ENCODE measurements at places on chromosomes 2 and 18.
A peak's percentile ranks its signal among the peaks of the same experiment; 100 is the strongest.

- DNase-seq: no peak
Measured at GRCh38 chr18:27428120-27428519, 243.0 kb upstream of the CHST9 start.

DNA sequence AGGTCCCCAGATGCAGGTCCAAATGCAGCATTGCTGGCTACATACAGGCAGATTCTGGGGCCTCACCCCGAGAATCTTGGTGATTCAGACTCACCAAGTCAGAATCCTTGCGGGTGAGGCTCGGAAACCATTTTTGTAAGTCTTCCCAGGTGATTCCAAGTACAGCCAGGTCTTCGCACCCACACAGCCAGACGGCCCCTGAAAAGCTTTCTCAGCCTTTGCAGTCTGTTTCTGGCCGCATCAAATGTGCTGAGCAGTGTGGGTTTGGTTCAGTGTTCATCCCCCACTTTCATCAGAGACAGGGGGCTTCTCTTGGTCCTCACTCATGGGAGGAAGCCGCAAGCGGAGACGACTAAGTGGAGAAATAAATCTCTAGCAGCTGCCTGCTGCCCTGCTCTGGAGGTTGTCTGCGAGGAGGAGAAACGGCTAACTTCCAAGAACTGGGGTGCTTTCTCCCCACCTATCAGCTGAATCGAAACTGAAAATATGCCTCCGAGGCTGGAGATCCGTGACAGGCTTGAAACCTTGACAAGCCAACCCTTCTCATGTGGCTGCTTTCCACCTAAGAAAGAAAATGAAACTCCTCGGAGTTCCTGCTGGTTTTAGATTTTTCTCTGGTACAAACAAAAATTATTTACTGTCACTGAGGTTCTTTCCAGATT, 8.9 kb upstream of the TMEM185B start:
- DNase-seq: peak; percentile 42

DNA sequence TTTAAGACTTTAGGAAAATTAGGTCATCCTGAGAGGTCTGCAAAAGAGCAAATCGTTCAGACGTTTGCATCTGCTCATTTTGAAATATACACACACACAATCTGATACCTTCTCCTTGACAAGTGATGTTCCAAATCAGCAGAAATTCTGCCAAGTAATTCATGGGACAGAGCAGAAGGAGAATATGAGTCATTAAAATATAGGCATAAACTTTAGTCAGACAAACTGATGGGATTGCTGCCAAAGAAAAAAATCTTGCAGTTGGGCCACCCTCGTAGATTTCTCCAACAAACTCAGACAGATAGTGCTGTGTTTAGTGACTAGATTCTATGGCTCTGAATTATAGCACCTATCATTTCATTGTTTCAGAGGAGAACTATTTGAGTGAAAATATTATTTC, 336.3 kb downstream of the NYAP2 start:
- DNase-seq: no peak

DNA sequence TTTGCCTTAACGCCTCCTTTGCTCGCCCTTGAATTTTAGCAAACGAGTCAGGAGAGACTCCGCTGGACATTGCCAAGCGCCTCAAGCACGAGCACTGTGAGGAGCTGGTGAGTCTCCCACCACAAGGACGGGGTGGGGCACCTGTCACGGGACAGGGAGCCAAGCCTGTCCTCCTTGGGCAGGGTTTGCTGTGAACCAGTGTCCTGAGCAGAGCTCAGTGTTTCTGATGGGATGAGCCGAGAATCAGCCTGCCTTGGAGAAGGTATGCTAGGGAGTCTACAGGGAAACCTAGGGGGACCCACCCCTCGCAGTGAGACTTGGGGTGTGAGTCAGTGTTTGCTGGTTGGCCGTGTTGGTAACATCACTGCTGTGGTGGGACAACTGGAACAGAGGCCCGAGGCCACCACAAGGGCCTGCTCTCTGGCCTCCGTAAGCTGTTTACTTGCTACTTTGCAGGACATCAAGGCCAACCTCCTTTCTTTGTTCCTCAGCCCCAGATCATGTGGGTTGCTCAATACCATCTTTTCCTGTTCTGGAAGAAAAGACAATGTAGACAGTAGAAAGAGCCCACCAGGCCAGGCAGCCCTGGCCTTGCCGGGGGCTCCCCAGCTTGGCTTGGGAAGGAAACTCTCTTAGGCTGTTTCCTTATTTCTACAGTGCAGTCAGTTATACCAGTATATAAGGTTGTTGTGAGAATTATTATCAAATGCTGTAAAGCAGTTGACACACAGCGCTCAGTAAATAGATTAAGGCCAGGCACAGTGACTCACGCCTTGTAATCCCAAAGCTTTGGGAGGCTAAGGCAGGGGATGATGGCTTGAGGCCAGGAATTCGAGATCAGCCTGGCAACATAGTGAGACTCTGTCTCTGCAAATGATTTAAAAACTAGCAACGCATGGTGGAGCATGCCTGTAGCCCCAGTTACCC, 42.4 kb downstream of the ITGB1BP1 start:
- no peak for DNase-seq

DNA sequence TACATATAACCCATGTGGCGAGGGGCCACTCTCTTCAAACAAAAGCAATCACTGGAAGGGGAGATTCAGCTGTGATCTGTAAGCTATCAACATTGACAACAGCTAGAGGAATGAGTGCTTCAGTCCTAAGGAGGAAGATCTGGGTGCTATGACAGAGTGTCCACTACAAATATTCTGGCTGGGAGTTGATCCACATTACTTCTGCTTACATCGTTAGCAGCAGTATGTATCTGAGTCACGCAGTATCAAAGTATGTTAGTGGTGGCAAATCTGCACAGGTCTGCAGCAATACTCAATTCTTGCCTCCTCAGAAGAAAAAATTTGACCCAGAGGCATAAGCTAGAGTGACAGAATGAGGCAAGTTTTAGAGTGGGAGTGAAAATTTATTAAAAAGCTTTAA, 267.0 kb downstream of the PTH2R start:
- no peak for DNase-seq

DNA sequence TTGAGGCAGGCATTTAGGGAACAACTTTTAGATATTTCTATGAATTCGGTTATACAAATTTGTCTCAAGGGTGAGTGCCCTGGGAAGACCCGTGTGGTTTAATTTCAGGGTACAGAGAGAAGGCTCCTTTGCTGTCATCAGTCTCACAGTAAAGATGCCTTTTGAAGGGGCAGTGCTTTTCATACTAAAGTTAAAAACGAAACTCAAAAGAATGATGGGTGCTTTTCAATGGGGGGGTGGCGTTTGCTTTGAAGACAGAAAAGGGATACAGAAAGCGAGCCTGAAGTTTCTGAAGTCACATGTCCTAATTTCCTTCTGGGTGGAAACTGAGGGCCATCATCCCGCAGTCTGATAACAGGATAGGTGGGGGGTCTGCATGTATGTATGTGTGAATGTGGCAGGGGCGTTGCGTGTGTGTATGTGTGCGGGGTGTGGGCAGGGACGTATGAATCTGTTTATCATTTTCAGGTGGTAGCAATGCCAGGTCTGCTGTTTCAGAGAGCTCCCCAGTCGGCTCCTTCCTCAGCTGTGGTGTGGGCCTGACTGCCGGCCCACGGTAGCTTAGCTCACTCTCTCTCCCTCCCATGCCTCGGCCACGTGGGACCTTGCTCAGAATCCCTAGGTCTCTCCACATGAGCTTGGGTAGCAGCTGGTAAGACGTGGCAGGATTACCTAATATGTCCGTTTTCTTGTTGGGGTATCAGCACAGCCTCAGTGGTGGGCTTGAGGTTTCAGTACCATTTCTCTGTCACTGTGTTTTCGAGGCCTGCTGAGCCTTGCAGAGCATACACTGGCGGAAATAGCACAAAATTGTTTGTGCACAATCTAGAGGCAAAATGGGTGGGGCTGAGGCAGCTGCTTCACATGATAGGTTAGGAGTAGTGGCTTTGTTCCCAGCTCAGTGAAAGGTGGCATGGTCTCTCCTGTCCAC, 32.7 kb downstream of the ARHGAP25 start:
- peak; percentile 85 for DNase-seq

DNA sequence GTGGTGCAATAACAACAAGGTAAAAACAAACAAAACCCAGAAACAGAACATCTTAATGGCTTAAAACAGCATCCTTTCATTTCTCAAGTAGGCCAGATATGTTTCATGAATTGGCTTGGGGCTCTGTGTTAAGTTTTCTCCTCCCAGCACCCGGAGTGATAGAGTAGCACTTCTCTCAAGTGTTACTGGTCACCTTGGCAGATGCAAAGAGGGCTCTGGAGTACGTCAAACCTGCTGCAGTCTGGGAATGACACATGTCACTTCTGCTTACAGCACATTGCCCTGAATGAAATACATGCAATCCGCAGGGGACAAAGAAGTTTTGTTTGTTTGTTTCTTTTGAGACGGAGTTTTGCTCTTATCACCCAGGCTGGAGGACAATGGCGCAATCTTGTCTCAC, 639.3 kb downstream of the CNTNAP5 start:
- no peak for DNase-seq

- DNase-seq: no peak
Measured at GRCh38 chr18:40921845-40922629, 1033.0 kb upstream of the PIK3C3 start.

DNA sequence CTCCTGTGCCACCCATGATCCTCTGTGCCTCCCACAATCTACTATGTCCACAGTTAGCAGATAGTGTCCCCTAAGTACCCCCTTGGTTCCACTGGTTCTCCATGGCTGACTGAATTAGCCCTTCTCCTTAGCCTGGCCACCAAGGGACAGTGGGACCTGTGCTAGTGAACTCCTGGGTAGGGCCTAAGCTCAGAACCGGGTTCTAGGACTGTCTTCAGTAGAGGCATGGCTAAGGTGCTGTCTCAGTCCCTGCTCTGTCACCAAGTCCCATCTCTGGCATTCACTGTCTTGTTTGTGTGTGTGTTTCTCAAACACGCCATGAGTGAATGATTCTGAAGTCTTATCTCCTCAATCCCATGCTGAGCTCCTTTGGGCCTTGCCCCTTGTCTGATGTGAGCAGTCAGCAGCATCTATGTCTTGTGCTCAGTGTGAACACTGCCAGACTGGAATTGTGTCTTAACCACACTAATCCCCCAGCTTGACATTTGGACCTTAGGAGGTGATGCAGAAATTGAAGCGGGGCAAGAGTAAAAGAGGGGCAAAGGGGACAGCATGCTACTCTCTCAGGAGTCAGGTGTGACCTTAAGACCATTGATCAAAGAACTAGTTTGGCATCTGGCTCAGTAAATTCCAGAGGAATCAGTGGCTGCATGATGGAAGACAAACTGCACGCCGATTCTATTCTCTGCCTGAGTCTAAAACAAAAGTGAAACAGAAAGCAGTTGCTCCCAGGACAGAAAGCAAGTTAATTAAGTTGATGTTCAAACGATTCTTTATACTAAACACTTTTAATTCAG, 190.5 kb downstream of the ALPK2 start:
- no peak for DNase-seq

DNA sequence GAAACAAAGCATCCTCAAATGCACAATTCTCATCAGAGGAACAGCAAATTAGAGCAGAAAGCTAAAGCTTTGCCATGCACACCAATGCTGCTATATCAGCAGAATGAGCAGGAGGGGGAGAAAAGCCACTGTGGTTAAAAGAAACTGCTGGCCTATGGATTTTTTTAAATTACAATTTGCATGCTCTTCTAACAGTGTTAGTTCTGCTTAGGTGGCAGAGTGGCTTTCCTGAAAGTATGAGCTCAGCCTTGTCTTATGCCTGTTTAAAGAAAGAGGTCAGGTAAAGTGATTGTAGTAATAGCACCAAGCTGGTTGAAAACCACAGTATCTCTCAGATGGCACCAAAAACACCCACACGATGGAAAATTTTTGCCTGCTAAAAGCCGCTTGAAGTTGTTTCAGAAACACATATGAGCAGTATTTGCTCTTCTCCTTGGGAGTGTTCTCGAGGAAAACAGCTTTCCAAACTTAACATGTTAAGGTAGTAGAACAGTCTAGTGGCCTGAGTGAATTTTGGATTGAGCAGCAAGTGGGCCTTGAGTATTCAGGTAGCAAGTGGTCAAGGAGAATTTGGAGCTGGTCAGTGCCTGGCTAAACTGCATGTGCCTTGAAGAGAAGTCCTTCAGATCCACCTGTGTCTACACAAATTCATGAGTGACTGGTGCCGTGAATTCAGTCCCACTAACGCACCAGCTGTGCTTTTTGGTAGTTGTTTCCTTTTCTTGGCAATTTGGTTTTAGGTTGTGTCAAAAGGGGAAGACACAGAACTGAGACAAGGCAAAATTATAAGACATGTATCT, 19.6 kb upstream of the NDUFV2 start:
- DNase-seq: no peak

GRCh38 chr2:152594022-152594766, 123.1 kb downstream of the PRPF40A start:
- DNase-seq: no peak

DNA sequence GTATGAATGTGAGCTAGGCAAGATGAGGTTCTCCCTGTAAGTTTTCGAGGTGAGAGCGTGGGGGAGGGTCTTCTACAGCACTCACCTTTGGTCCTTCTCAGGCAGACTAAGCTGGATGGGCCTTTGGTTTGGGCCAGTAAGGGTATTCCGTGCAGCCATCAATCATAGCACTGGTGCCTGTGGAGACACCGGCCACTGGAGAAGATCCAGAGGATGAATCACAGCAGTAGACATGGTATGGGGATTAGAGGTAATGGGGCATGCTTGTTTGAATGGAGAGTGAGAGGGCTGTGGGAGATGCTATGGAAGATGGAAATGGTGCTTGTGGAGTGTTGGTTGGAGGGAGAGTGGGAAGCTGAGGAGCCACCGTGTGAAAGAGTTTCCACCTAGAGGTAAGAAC, 16.1 kb downstream of the MAPRE3 start:
- no peak for DNase-seq

DNA sequence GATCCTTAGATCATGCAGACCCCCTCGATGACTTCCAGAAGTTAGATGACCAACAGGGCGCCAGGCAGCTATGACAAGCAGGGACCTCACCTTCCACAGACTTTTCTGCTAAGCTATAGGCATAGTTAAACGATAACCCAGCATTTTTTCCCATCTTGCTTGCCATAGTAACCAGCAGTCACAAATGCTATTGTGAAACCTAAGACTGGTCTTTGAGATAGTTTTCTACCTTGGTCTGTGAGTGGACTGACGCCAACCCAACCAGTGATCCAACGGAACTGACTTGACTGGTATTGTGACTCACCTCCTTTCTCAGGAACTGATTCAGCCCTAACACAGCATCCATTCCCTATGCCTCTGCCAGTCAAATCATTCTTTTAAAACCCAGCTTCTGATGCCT, 361.2 kb downstream of the LRRTM4 start:
- DNase-seq: no peak
